CD4-positive, alpha-beta T cell (primary cell): ENCODE measurements at places on chromosomes 13 and 19.
A peak's percentile ranks its signal among the peaks of the same experiment; 100 is the strongest.

- DNase-seq: no peak
These were observed 170.4 kb downstream of the LIG4 start for GRCh38 chr13:108044954-108045353.

- DNase-seq: no peak
These were observed 9.0 kb upstream of the IPO5 start for GRCh38 chr13:97944396-97945029.

DNA sequence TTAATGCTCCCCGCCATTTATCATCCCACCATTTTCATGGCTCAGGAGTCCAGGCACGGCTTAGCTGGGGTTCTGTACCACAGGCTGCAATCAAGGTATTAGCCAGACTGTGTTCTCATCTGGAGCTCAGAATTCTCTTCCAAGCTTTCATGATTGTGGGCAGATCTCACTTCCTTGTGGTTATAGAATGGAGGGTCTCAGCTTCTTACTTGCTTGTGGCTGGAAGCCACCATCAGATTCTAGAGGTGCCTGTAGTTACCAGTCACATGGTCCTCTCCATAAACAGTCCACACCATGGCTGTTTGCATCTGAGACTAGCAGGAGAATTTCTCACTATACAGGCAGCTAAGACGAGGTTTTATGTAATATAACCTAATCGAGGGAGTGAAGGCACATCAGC is 45.1 kb upstream of the SLC46A3 start:
- no peak for DNase-seq

- no peak for DNase-seq
These were observed 44.2 kb upstream of the SLAIN1 start for GRCh38 chr13:77653301-77653700.

DNA sequence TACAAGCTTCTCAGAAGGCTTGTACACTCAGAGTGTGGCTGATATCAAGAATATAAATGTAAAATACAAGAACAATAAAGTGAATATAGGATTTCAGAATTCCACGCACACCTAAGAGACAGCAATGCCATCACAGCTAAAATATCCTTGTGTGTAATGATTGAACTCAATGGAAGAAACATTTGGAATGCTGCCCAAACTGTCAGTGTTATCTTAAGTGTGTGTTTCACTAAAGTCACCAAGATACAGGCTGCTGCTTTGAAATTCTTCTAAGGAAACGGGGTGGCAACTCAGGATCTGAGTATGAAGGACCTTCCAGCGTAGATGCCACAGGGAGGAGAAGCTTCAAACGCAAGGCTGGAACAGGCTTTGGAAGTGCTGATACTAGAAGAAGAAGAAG is 86.8 kb downstream of the SGCG start:
- no peak for DNase-seq

GRCh38 chr19:6458695-6459261 is 814 bp downstream of the SLC25A23 start:
- no peak for DNase-seq

DNA sequence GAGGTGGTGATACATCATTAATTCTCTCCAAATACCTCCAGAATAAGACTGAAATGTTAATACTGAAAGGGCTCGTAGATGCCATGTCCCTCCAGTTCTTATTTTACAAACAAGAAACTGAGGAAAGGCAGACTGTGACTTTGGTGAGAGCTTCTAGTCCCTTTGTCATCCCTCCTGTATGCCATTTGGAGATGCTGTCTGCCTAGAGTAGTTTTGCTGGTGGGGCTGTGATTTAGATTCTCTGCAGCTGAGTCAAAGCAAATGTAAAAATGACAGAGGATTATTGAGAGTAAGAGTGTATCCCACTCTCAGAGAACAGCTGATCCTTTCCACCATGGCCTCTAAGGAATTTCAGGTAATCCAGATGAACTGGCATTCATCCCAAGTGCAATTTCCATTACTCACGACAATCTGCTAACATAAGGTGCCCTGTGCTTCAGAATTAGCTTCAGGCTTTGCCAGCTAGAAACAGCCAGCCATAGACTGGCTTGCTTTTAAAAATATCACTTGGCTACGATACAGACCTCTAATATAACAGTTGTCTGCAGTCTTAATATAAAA is 16.8 kb downstream of the PABPC3 start:
- DNase-seq: no peak

DNA sequence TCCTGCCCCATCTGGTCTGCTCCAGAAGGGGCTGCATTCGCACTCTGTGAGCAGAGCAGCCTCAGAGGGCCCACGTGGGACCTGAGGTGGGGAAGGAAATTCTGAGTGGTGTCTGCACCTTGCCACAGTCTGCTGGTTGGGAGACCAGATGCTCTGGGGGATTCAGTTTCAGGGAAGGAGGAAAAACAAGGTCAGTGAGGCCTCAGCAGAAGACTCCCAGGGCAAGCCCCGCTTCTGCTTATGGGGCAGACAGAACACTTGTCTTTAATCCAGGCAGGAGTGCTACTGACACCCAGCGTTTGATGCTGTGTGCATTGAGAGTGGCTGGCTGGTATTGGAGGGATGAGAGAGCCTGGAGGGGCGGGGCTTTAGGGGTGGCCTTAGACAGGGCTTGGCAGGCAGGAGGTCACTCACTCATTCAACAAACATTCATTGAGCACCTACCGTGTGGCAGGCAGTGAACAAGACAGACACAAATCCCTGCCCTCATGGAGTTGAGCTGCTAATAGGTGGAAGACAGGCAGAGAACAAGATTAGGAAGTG is 4.9 kb upstream of the CLEC17A start:
- no peak for DNase-seq

GRCh38 chr19:18731562-18732008 is 48.1 kb downstream of the CRTC1 start:
- no peak for DNase-seq

DNA sequence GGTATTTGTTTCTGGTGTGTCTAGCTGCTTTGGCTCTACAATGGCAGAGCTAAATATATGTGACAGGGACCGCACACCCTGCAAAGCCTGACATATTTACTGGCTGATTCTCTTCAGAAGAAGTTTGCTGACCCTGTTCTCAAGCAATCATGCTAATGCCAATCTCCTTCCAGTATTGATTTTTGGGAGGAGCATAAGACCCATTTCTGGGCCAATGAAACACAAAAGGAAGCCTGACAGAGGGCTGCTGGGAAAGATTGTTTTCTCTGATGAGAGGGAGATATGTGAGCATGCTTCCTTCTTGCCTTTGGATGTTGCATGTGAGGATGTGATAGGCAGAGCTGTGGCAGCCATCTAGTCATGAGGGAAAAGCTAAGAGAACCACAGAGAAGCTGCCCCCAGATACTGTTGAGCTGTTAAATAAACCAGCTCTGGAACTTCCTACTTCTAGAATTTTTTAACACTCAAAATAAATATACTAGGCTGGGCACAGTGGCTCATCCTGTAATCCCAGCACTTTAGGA is 31.4 kb upstream of the TPTE2 start:
- DNase-seq: no peak

- no peak for DNase-seq
These were observed 6.4 kb upstream of the KLK6 start for GRCh38 chr19:50975766-50976165.

GRCh38 chr13:113777311-113778260 is 18.6 kb downstream of the TMEM255B start:
- no peak for DNase-seq

DNA sequence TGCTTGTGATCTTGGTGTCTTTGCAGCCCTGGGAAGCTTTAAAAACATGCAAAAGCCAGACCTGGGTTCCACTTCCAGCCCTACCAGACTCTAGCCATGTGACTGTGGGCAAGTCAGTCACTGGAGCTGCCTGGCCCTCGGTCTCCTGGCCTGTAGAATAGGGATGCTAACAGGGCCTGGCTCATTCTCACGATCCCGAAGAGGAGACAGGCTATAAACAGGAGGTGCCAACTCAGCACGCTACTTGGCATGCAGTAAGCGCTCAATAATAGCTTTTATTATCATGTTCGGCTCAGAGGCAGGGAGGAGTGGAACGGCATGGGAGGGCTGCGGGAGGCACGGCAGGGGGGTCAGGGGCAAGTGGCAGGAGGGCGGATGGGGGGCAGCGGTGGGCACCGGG is 1.7 kb downstream of the CTXN1 start:
- no peak for DNase-seq

DNA sequence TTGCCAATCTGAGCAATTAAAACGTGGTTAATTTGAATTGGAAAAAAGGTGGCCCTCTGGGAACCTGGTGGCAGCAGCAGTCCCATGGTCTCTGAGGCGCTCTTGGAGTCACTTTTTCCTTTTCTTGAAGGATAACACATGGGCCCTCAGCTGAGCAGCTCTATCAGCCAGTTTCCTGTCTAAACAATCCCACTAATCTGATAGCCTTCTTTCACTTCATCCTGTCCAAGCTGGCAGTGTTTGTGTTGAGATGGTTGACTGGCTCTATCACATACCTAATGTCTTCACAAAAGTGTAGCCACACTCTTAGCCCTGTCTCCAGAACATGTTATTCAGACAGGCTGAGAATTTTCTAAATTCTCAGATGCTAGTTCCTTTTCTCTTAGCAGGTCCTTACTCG is 10.7 kb downstream of the MZT1 start:
- DNase-seq: no peak

DNA sequence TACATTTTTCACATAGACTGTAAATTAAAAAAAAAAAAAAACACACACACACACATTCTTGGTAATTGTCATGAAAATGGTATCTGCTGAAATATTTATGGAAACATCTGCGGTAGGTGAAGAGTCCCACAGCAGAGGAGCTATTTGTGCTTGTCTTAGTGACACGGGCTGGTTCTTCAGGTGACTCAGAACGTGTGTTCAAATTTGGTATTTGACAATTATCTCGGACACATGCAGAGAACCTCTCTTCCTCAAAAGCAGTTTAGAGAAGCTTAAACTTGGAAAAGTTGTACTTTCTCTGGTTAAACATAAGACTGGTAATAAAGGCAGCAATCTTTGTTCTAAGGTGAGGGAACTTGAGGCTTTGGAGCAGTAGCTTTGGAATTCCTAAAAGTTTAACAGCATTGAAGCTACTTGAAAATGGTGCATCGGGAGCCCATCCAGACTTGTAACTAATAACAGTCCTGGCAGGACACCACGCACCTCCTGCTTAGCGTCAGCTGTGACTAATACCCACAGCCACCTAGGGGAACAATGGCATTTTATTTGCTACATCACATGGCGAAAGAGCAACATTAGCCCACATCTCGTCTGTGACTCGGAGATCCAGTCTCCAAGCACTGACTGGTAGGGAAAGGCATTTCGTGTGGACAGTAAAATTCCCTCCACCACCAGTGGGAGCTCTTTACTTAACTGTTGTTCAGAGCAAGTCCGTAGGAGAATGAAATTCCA is 1505.1 kb upstream of the SLC10A2 start:
- no peak for DNase-seq

- peak; percentile 34 for DNase-seq
These were observed 377 bp downstream of the CA11 start for GRCh38 chr19:48645620-48646000.

GRCh38 chr13:37647031-37647650 is 48.6 kb upstream of the POSTN start:
- no peak for DNase-seq

DNA sequence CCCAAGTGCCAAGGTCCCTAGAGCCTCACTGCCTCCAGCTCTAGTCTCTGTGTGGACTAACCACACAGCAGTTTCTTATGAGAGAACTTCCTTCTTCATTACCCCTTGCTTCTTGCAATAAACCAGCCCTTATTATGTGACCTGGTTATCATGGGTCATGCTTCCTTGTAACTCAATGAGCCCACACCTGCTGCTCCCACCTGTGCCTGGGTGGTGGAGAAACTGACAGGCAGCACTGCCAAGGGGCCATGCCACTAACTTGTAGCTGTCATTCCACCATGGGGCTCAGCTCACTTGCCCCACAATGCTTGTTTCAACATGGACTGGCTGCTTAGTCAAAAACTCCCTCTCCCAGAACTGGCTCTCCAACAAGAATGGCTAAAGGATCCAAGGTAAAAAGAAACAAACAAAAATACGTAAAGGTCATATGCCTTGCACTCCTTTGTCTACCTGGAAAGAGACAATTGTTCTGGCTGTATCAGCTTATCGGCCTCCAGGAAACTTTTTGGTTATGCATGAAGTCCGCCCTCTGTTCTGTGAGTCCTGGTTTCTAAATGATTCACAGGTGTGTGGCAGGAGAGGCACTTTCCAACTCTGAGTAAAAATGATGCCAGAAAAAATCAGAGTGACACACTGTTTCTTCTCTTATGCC is 446.4 kb downstream of the COG6 start:
- no peak for DNase-seq

GRCh38 chr13:68588623-68589022 is 1358.5 kb upstream of the PCDH9 start:
- no peak for DNase-seq

DNA sequence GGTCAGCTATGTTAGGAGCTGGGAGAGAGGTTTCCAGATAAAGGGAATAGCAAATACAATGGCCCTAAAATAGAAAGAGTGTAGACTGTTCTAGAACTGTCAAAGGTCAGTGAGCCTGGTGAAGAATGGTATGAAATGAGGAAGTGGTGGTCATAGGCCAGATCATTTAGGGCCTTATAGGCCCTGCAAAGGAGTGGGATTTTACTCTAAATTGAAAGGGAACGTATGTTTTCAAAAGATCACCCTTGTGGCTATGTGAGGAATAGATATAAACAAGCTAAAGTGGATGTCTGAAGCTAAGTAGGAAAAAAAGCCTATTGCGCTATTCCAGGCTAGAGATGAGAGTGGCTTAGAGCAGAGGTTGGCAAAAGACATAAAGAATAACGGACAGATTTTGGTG is 70.7 kb upstream of the TDRD3 start:
- DNase-seq: no peak
